ENCODE measurements at places on chromosomes 13 and 19. TPM values are rescaled to one million over a fixed set of nuclear protein-coding genes. Genes with fewer than 3 reads are reported as not detected.

DNA sequence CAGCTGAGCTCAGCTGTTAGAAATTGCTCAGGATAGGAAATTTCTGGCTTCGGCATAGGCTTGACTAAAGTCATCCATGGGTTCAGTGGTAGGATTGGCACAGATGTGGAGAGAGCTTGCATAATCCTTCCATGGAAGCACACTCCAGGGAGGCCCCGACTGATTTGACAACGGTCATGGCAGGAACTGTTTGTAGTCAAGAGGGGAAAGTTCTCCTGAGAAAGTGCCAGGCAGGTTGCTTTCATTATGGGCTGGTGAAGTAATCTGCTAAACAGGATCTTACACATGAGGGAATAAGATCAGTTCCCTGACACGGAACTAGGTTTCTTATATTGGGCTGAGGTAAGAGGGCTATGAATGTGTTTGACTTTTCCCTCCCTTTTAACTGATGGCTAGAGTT, 120.1 kb downstream of the RGCC start:
- peak; percentile 73 for DNase-seq

GRCh38 chr13:44978328-44978727, 10.9 kb downstream of the NUFIP1 start:
- DNase-seq = no peak

DNA sequence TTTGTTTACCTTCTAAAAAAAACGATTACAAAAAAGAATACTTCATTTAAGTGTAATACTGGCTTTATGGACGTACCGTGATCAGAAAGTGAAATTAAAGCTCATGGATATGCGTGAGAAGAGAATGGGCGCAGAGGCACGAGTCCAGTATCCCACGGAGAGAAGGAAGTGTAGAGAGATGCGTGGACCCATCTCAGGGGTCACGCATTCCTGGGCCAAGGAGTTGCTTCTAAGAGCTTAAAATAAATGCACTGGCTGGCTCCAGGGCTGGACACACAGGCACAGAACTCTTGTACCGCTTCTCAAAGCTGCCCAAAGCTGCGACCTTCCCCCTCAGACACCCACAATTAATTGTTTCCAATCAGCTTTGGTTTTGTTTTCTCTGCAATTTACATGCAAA, 8.7 kb upstream of the SPC24 start:
- no peak for DNase-seq

POLR1G gene
- 5.7 TPM for polyA plus RNA-seq

DNA sequence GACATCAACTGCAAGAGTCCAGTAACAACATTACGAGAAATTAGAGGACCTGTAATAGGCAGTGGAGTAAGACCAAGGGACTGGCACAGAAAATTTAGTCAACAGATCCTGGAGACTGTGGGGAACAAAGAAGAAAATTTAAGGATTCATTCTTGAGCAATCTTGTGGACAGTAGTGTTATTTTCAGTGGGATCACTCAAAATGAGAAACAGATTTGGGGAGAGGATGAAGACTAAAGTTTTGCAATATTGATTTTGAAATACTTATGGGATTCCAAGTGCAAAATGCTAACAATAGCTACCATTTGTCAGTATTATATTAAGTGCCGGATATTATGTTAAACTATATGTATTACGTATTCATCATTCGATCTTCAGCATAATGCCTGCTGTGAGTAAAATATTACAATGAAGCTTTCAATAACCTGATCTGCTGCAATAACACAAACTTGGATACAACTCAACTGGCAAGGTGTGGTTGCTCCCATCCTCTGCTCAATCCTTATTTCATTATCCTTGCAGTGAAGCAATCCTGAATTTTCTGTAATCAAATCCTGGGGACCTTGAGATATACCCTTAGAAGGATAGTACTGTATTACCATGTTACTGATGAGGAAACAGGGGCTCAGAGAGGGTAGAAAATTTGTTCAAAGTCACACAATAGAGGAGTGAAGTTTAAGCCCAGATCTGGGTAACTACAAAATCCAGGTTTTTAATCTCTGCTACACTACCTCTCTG, 84.2 kb downstream of the SACS start:
- DNase-seq = no peak

DNA sequence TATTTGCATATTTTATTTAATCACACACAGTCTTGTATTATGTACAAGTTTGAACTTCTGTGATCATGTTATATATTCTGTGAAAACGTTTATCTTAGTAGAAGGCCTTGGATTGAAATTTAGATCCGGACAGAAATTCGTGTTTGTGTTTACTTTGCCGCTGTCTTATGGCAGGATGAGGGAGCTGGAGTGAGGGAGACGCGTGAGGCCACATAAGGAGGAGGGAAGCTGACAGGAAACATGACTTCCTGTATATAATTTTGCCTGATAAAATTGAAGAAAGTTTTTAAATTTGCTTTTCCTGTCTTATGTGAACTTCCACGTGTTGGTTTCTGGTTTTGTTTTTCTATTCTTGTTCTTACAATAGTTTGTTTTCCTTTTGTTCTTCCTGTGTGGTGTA, 200.2 kb downstream of the MTUS2 start:
- DNase-seq = no peak

DNA sequence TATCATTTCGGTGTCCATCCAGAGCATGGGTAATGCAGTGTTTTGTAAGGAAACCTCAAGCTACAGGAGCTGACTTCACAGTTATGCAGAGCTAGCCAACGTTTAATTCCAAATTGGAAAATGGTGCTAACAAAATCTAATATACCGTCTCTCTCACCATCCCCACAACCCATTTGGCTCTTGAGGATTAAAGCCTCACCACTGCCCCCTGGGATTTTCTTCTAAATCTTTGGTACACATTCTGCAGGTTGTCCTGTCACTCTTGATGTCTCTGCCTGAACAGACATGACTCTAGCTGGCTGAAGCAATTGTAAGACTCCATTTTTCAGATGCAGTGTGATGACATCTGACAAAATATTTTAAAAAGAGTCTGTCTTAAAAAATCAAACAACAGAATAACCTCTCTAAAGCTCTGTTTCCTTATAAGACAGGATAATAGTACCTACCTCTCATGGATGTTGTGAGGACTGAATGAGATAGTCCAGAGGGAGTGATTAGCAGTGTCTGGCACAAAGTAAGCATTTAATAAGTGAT, 451.8 kb downstream of the SUCLA2 start:
- no peak for DNase-seq

DNA sequence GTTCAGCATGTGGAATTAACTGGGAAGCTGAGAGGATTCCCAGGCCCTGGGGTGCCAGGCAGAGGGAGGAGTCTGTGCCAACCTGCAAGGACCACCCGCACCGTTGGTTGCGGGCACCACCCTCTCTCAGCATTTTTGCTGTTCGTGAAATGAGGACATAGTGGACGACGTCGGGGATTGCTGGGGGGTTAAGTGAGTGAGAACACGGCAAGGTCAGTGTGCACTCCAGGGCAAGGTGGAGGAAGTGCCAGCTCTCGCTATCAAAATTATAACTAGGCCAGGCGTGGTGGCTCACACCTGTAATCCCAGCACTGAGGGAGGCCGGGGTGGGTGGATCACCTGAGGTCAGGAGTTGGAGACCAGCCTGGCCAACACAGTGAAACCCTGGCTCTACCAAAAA, 2.2 kb downstream of the FXYD3 start:
- no peak for DNase-seq

IZUMO2 gene
- 0.34 TPM for polyA plus RNA-seq

BLOC1S3 gene
- polyA plus RNA-seq = 8.4 TPM

DNA sequence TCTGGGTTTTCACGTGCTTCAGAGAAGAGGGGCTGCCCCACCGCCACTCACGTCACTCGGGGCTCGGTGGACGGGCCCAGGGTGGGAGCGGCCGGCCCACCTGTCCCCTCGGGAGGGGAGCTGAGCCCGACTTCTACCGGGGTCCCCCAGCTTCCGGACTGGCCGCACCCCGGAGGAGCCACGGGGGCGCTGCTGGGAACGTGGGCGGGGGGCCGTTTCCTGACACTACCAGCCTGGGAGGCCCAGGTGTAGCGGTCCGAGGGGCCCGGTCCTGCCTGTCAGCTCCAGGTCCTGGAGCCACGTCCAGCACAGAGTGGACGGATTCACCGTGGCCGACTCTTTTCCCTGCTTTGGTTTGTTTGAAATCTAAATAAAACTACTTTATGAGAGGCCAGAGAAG, 2.2 kb upstream of the GZMM start:
- no peak for DNase-seq

DNA sequence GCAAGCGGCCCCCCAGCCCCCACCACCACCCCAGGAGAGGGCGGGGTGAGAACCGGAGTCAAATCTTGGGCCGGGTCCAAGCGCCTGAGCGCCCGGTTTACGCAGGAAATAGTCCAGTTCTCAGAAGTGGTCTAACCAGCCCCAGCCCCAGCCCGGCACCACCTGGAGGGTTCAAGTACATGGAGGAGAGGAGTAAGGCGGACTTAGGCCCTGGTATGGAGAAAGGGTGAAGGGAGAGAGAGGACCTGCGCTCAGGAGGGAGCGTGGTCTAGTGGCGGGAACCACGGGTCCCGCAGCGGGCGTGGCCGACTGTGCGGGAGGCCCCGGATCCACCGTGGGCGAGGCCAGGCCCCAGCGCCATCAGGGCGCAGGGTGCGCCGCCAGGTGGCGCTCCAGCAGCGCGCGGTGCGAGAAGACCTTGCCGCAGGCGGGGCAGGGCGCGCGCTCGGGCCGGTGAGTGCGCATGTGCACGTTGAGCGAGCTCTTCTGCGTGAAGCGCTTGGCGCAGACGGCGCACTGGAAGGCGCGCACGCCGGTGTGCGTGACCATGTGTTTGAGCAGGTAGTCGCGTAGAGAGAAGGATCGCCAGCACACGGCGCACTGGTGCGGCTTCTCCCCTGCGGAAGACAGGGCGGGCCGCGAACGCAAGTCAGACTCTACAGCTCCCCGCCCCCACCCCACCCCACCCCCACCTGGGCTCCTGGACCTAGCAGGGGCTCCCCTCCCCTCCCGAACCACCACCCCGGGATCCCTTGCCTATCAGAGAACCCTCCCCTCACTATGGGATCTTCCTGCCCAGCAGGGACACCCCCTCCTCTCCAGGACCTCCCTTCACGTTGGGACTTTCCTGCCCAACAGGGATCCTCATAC, 2.1 kb upstream of the SLC27A5 start:
- peak; percentile 91 for DNase-seq

DNA sequence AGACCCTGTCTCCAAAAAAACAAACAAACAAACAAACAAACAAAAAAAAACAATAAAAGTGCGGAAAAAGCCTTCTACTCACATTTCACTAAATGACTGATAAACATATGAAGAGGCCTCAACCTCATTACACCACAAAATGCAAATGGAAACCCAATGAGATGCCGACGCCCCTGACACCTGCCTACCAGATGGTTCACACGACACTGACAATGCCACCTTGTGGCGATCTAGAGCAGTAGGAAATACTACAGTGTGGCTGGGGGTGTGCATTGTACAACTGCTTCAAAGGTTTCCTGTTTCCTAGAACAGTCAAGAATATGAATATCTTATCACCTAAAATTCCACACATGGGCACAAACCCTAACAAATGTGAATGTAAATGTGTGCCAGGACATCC, 14.0 kb downstream of the SCGB2B2 start:
- DNase-seq = no peak

NOTCH3 gene
- 153 TPM for polyA plus RNA-seq

CBARP gene
- 1.8 TPM for polyA plus RNA-seq

GRCh38 chr13:50055454-50055853, 40.2 kb downstream of the KCNRG start:
- DNase-seq = no peak

IGSF23 gene
- polyA plus RNA-seq = not detected

DNA sequence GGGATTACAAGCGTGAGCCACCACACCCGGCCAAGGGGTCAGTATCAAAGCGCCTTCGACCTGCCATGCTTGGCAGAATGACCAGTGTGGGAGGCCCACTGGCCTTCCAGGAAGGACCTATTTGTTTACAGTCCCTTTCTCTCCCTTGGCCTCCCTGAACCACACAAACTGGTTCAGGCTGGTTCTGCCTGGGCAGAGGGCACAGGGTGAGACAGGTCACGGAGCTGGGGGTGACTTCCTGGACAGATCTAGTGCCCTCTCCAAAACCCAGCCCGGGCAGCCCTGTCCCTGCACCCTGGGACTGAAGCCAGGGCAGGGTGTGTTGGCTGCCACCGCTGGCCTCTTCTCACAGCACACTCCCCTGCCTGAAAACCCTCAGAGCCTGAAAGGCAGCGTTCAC, 11.3 kb downstream of the PLEKHF1 start:
- DNase-seq = no peak

GRCh38 chr19:32928806-32929205, 43.0 kb downstream of the CEP89 start:
- no peak for DNase-seq

- no peak for DNase-seq
These were observed 10.0 kb downstream of the SLC5A5 start for GRCh38 chr19:17881701-17882100.

- peak; percentile 50 for DNase-seq
These were observed 133.9 kb downstream of the IRS2 start for GRCh38 chr13:109652531-109652930.
